ENCODE measurements at places on chromosomes 7 and 10. TPM values are rescaled to one million over a fixed set of nuclear protein-coding genes. Genes with fewer than 3 reads are reported as not detected.
A peak's percentile ranks its signal among the peaks of the same experiment; 100 is the strongest.

The SFTPD gene
- total RNA-seq = not detected

- peak; percentile 68 for DNase-seq
These were observed 23.0 kb downstream of the ASB15 start for GRCh38 chr7:123624527-123625183.

The HPSE2 gene
- total RNA-seq = not detected

- no peak for DNase-seq
These were observed 100.5 kb upstream of the CARD11 start for GRCh38 chr7:3143869-3144775.

DNA sequence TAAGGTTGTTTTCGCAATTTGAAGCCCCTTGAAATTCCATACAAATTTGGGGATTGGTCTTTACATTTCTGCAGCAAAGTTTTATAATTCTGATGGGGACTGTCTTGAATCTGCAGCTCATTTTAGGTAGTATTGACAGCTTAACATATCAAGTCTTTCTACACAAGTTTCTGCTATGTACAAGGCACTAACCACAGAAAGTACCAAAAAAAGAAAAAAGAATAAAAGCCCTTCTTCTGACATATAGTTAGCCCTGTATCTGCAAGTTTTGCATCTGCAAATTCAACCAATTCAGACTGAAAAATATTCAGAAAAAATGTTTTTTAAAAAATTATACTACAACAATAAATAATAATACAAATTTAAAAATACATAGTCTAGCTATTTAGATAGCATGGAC, 15.3 kb downstream of the POT1 start:
- DNase-seq = no peak

The PKD2L1 gene
- total RNA-seq = not detected

- peak; percentile 46 for DNase-seq
These were observed 75.7 kb upstream of the EFCAB10 start for GRCh38 chr7:105656922-105657521.

DNA sequence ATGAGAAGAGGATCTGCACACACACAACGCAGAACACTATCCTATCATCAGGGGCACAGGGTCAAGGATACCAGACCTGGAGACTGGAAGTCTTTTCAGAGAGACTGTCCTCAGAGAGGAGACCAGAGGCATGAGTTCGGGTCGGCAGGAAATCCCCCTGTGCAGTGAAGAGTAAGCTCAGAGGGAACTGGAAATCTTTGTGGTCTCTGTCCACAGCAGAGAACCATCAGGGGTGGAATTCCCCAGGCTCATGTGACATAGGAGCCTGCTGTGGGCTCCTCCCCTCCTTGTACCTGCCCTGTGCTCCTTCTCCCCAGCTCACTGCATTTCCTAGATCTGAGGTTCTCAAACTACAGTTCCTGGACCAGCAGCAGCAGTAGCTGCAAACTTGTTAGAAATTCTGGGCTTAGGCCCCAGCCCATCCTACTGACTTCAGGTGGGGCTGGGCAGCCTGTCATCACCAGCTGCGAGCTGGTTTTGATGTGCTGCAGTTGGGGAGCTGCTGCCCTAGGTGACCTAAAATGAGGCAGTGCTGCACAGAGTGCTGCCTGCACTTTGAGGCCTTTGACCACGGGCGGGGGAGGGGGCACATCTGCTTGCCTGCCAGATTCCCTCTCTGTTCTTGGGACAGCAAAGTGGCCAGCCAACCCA, 2.4 kb downstream of the ZMIZ2 start:
- no peak for DNase-seq

GRCh38 chr7:94301024-94301586, 93.6 kb upstream of the COL1A2 start:
- peak; percentile 87 for DNase-seq

- DNase-seq = no peak
These were observed 10.1 kb upstream of the CSTF2T start for GRCh38 chr10:51709324-51709972.
